T-helper 1 cell (primary cell): ENCODE measurements at places on chromosomes 6 and 20.

- DNase-seq: no peak
Observed at GRCh38 chr6:14501240-14501639, 383.7 kb downstream of the CD83 start.

DNA sequence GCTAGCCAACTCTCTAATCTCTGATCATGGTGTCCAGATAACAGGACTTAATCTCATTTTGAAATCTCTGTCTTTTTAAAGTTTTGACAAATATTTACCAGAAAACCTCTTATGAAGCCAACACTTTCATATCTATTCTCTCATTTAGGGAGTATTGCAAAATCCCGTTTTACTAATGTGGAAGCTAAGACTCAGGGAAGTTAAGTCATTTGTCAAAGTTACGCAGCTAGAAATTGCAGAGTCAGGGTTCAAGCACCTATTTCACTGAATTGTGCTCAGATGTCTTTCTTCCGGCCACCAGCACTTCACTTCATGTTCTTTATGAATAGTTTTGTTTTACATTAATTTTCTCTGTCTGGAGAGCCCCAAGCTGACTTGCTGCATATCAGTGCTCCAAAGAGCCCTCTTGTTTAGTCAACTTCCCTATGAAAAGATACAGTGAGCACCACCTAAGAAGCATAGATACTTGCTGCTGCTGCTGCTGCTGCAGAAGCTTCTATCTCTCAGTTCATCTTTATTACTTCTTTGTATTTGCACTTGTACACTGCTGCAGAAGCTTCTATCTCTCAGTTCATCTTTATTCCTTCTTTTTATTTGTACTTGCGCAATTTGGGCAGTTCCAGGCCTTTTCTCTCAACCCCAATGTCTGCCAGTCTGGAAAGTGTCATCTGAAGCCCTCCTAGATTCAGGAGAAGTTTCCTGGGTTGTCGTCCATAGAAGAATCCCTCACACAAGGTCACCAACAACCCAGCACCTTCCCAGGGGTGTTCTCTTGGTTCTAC lies 329.7 kb downstream of the MAFB start:
- DNase-seq: no peak

DNA sequence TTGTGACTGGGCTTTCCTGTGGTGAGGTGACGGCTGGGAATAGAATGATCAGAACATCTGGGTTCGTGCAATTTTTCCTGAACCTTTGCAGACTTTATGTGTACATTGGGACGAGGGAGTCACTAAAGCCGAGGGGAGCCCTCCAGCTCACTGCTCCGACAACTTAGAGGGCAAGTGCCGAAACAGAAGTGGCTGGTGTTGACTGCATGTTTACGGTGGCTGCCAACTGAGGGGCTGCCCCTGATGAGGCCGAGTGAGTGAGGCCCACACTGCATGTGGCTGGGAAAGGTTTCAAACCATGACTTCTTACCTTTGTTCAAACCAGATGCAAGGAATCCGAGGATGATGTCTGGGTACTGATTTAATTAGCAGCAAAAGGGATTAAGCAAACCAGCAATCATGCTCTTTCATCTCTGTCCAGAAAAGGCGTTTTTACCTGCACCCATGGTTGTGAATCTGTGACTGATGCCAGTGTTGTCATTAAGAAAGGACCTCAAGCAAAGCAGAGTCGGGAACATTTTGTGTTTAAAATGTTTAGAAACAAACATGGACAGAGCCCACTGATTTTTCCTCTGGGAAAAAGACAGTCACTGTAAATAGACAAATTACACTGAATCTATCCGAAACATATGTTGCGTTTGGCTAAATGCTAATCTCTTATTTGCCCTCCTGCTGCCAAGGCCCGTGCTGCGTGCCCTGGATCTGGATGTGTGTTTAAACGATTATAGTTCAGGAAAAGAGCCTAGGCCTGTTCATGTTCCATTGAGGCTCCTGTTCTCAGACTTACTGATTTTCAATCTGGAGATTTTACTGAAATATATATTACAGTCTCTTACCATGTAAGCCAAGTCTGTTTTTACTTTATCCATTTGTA lies 105.1 kb downstream of the UST start:
- no peak for DNase-seq

GRCh38 chr6:161901740-161902426 lies 628.0 kb upstream of the AGPAT4 start:
- DNase-seq: no peak

DNA sequence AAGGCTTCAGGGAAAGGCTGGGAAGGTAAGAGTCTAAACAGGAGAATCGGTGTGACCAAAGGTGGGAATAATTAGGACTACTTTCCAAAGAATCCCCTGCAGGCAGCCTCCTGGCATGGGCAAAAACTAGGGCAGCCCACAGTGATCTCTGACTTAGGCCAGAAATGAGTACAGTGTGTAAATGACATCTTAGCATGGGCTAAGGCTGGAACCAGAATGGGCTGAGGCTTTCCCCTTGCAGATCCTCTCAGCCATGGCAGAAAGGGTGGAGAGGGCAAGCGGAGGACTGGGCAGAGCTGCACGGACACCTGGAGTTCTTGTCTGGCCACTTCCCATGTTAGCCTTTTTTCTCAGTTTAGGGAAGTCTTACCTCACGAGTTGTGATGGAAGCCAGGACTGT lies 69.9 kb upstream of the FOXQ1 start:
- DNase-seq: no peak

GRCh38 chr6:163377561-163377960 lies 37.0 kb upstream of the QKI start:
- no peak for DNase-seq

GRCh38 chr20:23244156-23244915 lies 106.3 kb upstream of the NXT1 start:
- DNase-seq: no peak

DNA sequence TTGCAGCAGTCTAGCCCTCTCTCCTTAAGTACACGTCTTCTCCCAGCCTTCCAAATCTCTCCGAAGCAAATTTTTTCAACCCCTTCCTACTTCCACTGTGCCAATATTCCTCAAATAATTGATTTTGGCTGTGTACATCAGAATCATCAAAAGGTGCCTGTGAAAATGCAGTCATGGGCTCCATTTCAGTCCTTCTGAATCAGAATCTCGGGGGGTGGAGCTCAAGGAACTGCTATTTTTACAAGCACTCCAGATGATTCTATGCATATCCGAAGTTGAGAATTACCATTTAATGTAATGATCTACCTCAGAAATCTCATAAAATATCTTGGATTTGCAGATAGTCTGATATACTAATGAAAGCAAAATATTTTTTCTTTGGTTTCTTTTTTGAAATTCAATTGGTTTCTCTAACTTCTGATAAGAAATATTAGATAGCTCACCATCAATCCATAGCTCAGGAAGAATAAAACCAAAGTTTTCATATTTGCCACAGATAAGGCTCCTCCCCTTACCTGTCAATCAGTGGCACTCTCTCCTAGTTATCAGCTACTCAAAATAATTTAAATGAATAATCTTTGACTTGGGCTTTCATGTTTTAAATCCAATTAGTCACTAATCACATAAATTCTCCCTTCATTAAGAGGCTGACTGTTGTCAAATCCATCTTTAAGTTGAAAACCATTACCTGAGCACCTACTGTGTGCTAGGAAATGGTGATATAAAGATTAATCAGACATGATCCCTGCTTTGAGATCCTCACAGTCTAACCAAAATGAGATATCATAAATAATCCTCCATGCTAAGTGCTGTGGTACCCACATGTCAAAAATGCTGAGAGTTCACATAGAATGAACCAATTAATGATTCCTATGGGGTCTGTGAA lies 36.4 kb upstream of the STXBP5 start:
- no peak for DNase-seq

GRCh38 chr6:11315743-11316437 lies 83.4 kb upstream of the NEDD9 start:
- DNase-seq: no peak

GRCh38 chr6:151380848-151381205 lies 10.5 kb downstream of the ZBTB2 start:
- no peak for DNase-seq

DNA sequence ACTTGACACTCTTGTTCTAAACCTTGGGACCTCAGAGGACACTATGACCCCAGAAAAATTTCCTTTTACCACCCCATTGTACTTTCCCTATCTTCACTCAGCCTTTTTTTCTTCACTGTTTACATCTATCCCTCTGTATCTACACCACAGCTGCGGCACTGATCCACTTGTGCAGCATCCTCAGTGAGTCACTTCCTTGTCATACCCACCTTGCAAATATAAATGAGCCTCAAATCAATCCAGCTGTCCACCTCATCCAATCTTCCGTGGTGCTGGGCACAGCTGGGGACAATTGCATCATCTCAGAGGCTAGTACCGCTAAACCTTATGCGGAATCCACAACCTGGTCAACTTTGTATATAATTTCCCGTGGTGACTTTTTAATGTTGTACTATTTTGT lies 710.5 kb downstream of the QKI start:
- DNase-seq: no peak

DNA sequence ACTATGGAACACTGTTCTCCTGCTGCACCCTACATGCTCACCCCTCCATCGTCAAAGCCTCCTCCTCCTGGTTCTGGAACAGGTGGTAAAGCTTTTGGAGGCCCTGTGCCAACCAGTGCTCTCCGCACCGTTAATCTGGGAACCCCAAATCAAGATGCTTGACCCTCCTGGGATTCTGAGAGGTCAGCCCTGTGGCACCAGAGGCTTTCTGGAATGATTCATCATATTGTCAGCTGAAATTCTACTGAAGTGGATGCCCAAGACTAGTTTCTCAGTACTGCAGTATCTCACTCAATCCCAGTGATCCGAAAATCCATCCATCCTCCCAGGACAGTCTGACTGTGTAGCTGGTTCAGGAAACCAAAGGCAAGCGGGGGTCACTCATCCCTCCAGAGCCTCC lies 92.7 kb downstream of the TRERF1 start:
- no peak for DNase-seq

GRCh38 chr20:53021934-53022333 lies 49.8 kb downstream of the TSHZ2 start:
- DNase-seq: peak; percentile 80

DNA sequence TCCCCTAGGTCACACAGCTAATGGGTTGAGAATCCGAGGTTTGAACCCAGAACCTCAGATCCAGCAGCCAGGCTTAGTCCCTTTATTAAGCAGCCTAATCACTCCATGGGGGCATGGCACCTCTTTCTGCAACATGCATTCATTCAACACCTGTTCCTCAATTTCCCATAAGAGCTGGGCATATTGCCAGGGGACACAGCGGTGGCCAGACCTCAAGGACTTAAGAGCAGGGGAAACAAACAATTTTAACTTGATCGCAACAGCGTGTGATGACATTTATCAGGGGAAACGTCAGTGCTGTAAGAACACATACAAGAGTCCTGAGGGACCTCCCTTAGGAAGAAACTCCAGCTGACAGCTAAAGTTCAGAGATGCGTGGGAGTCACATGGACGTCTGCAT lies 267.4 kb upstream of the CDH4 start:
- DNase-seq: no peak

GRCh38 chr6:25266456-25267100 lies 12.6 kb upstream of the CARMIL1 start:
- no peak for DNase-seq

- no peak for DNase-seq
Observed at GRCh38 chr6:7924867-7925266, 14.3 kb upstream of the TXNDC5 start.

- DNase-seq: no peak
Observed at GRCh38 chr6:116060572-116061283, at the start of gene FRK. FRK (minus strand) TSS chr6:116060891; CDS start chr6:116060311, 580 bp downstream.

GRCh38 chr6:36912586-36912985 lies 26.8 kb downstream of the C6orf89 start:
- DNase-seq: peak; percentile 42

- no peak for DNase-seq
Observed at GRCh38 chr20:56943946-56944945, 315.1 kb downstream of the TFAP2C start.

DNA sequence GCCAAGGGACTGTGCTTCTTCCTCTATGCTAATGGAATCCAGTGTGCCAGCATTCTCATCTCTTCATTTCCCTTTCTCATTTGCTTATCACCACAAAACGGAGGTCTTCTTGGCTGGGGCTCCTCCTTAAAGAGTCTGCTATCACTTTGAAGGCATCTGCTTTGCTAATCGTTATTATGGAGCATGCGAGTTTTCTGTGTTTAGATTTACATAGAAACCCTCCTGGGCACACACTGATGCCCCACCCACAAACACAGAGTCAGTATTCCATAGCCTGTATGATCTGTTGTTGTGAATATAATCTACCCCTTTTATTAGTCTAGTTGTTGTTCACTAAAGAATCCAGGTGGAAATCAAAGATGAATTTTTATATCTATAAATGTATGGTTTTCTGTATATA lies 83.4 kb upstream of the XRN2 start:
- DNase-seq: no peak

GRCh38 chr6:92587525-92587924 lies 831.8 kb downstream of the EPHA7 start:
- DNase-seq: no peak

DNA sequence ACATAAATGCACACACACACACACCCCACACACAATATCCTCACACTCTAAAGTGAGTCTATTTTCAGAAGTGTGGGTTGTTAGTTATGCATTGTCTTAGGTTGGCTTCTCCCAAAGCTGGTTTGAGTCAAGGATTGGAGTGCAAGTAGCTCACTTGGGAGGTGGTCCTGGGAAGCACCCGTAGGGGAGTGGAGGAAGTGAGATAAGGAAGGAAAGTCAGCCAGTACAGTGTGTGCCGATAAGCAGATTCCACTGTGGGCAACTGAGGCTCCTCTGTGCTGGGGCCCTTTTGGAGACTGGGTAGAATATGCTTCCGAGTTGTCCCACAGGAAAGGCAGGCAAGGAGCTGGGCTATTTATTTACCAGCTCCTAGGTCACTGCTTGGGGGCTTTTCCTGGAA lies 67.2 kb downstream of the PLCB4 start:
- DNase-seq: no peak

DNA sequence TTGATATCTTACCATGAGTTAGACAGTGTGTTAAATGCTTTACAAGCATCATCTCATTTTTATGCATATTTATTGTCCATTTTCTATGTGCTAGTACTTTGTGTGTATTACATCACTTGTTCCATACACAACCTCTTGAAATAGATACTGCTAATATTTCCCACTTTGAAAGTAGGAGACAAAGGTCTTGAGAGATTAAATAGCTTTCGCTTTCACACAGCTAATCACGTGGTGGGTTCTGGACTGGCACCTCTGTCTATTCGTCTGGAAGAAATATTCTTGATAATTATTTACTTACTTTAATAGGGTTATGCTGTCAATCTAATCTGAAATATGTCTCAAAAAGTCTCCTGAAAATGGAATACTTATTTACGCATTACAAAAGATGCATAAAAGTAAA lies 30.2 kb downstream of the EPHA7 start:
- DNase-seq: no peak
